Fibroblast of skin of right biceps (primary cell): ENCODE measurements at places on chromosomes 2 and 18.

DNA sequence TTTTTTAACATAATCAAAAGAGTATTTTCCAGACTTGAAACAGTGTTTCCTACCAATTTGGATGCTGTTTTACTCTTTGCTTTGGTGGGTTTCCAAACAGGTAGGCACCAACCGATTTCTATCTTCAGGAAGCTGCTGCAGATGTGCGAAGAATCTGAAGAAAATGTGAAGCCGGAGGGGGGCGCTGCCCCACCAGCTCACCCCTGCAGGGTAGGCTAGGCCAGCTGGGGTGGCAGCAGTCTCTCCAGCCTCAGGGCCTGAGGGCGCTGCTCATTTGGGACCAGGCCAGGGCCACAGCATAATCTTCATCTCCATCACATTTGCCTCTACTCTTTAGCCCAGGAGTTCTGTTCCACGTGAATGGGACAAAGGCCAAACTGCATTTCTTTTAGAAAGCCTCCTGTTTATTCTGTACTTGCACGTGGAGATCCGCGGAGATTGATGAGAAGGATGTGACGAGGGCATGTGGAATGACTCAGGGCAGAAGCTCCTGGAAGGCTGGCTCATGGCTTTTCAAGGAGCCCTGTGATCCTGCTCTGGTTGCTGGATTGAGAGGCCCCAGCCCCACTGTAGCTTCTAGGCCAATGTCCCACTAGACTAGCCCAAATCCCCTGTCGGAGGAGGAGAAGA, 84.2 kb upstream of the FAM136A start:
- DNase-seq, result peak; percentile 54

DNA sequence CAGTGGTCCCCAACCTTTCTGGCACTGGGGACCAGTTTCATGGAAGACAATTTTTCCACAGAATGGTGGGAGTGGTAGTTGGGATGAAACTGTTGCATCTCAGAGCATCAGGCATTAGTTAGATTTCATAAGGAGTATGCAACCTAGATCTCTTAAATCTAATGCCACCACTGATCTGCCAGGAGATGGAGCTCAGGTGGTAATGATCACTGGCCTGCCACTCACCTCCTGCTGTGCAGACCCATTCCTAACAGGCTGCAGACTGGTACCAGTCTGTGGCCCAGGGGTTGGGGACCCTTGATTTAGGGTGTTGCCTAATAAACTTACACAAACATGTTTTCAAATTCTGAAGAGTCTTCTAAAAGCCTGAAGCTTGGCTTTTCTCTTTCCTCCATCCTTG, 261.3 kb downstream of the CDH19 start:
- DNase-seq, result no peak

- DNase-seq, result no peak
Observed at GRCh38 chr2:108165729-108166128, 74.0 kb upstream of the SULT1C3 start.

DNA sequence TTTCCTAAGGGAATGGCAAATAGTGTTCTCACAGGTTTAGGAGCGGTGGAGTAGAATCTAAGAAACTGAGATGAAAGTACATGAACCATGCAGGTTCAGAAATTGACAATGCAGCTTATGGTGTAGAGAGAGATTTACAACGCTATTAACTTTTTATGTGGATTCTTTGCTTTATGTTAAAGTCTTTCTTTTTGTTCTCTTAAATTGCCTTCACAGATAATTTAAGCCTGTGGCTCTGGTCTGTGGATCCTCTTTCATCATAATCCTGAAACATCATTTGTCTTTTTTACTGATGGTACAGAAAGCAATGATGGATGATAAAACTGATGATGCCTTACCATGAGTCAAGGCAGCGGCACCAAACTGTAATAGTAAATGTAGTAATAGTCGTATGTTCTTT, 30.3 kb downstream of the SOCS6 start:
- no peak for DNase-seq

GRCh38 chr2:101277111-101277510, 24.4 kb downstream of the CNOT11 start:
- peak; percentile 5 for DNase-seq

GRCh38 chr2:238690511-238690910, 157.4 kb upstream of the TWIST2 start:
- no peak for DNase-seq

GRCh38 chr2:77397763-77398162, 124.4 kb downstream of the LRRTM4 start:
- DNase-seq, result no peak

GRCh38 chr2:226471987-226472470, 327.6 kb downstream of the IRS1 start:
- no peak for DNase-seq

DNA sequence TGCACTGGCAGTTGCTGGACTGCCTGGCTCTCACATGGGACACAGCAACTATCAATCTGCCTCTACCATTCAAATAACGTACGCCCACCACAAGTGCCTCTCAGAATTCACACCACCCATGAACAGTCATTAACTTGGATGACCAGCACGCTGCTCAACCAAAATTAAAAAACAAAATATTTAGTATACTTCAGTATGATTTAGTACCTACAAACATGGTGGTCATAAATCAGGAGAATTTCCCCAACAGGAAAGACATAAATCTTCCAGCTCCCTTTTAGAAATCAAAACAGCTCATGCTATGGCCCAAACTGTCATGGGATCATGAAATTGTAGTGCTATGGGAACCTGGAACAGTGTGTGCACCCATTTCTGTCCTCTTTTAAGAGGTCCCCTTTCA, 317.4 kb upstream of the ETAA1 start:
- DNase-seq, result no peak

- no peak for DNase-seq
Observed at GRCh38 chr2:73359915-73360697, 25.5 kb upstream of the ALMS1 start.

GRCh38 chr18:63399300-63399699, 23.0 kb downstream of the VPS4B start:
- no peak for DNase-seq

DNA sequence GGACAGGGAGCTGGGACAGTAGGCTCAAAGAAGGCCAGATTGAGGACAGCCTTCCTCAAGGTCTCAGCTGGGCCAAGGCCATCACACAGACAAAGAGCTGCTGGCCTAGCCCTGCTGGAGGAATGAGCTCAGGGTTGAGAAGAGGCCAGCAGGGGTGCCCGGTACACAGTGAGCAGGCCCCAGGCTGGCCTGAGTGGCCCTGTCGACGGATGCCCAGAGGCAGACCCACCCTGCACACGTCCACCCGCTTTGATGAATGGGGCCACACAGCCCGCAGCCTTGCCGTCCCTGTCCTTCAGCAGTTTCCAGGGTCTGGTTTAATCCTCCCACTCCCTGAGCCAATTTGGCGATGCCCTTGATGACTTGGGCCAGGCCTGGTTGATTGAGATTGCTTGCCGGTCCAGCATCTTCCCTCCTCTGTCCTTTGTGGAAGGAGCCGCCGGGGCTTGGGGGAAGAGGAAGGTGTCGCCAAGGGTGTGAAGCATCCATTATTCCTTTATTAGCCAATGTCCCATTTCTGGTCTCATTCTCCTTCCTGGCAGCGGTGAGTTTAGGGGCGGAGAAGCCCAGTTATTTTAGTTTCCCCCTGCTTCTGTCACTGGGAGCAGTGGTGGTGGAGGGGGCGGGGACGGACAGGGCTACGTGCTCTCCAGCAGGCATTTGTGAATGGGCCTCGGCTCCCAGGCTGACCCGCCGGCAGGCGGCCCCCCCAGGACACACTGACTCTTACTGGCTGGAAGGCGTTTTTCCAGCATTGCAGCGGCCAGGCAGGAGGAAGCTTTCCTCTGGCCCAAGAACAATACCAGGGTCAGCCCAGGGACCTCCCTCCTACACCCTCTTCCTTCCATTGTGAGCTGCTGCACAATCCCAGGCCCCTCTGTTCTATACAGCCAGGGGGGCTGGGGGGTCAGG, 141.8 kb downstream of the CTIF start:
- DNase-seq, result no peak

GRCh38 chr2:27844821-27845255, 45.3 kb downstream of the RBKS start:
- DNase-seq, result no peak

GRCh38 chr2:207589143-207589542, 36.1 kb downstream of the METTL21A start:
- no peak for DNase-seq

GRCh38 chr2:157789933-157790511, 86.1 kb downstream of the ACVR1 start:
- DNase-seq, result no peak

GRCh38 chr2:164560181-164560792, 61.0 kb downstream of the GRB14 start:
- DNase-seq, result peak; percentile 31

DNA sequence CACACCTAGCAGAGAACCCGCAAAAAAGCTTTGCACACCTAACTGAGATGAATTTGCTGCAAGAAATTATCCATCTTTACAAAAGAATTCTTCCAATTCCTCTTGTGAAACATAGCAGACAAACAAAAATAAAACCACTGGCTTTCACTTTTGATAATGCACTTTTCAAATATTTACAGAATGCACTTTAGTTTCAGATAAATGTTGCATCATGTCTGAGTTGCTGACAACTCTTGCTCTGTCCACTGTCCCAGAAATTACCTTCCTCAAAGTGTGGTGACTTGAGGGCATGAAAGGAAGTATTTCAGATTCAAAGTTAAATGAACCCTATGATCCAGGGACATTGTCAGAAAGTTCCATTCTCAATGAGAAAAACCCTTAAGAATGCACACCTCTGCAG, 256.2 kb upstream of the PARD3B start:
- no peak for DNase-seq

GRCh38 chr2:131389657-131390056, 25.7 kb upstream of the RAB6D start:
- DNase-seq, result no peak

GRCh38 chr18:67463829-67464228, 52.7 kb downstream of the DSEL start:
- no peak for DNase-seq

GRCh38 chr2:135948642-135949355, 36.6 kb downstream of the DARS1 start:
- DNase-seq, result peak; percentile 72

GRCh38 chr2:187372213-187372612, 75.8 kb downstream of the CALCRL start:
- peak; percentile 9 for DNase-seq

- no peak for DNase-seq
Observed at GRCh38 chr2:8234253-8234652, 447.6 kb upstream of the ID2 start.

DNA sequence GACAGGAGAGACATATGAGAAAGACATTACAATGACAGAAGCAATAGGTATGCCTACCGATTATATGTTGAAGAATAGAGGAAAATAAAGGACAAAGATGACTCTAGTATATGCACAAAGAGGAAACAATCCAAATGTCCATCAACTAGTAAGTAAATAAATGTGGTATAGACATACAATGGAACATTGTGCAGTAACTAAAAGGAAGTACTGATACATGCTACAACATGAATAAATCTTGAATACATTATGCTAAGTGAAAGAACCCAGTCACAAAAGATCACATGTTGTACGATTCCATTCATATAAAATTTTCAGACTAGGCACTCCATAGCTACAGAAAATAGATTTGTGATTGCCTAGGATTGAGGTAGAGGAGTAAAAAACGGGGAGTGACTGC, 28.5 kb upstream of the PGAP1 start:
- DNase-seq, result no peak

DNA sequence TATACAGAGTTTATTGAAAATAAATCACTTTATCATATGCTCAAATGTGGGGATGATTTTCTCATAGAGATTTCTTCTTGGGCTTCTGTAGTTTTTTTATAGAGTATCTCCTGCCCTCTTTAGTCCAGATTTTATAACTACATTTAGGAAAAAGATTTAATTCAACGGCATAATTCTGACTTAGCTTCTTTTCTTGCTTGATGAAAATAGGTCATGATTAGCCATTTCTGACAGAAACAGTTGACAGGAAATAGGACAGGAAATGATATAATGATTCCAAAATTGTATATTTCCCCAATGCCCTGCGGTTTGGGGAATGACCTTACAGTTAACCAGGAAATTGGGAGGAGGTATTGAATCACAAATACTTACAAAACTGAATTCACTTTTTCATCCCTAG, 1531.9 kb upstream of the ACVR2A start:
- DNase-seq, result peak; percentile 66

DNA sequence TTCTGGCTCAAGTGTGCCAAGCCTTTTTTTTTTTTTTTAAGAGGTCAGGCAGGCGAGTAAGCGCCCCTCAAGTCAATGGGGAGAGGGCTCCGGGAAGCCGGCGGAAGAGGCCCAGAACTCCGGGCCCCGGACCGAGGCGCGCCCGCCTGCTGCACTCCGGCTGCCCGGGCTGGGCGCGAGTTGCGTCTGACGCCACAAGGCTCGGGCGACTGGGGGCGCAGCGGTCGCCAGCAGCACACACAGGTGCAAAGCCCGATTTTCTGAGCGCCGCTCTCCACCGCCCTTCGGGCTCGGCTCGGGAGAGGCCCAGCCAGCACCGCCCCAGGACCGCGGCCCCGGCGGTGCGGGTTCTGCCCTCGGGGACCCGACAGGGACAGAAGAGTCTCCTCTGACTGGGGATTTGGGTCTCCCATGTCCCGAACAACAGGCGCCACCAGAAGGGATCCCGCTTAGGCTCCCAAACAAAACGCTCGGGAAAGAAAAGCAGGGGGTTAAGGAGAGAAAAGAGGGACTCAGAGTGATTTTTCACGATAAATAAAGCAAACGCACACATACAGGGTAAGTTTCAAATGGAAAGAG, 787 bp downstream of the ERBB4 start:
- DNase-seq, result no peak

- DNase-seq, result peak; percentile 97
Observed at GRCh38 chr2:49248506-49248905, 94.2 kb upstream of the FSHR start.

DNA sequence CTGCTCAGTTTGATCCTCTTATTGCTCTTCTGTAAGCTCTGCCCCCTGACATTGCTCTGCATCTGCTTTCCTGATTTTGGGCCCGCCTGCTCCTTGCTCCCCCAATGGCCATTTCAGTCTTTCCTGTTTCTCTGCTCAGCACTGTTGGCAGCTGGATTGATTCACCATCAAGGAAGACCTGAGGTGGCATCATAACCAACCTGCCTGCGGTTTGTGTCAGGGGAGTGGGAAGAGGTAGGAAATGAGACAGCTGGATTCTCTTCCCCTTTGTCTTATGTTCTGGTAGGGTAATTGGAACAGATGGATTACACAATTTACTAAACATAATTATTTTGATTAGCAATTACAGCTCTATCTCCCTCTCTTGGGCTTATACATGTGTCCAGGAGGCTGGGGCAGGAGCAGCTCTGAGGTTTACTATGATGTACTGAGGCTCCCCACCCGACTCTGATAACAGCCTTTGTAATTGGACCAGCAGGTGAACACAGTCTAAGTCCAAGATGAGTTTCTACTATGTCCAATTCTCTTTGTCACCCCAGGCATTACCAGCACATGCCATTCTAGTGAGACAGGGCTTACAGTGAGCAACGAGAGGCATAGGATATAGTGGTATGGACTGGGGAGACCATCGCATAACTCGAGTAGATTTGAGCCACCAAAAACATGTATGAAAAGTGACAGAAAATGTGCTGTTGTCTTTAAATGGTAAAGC, 151.8 kb upstream of the MMADHC start:
- DNase-seq, result peak; percentile 63

- no peak for DNase-seq
Observed at GRCh38 chr18:58966704-58967103, 102.0 kb downstream of the ZNF532 start.

GRCh38 chr2:191869781-191870180, 22.9 kb upstream of the CAVIN2 start:
- DNase-seq, result peak; percentile 35
